ENCODE measurements at places on chromosomes 1 and 21.
A peak's percentile ranks its signal among the peaks of the same experiment; 100 is the strongest.

DNA sequence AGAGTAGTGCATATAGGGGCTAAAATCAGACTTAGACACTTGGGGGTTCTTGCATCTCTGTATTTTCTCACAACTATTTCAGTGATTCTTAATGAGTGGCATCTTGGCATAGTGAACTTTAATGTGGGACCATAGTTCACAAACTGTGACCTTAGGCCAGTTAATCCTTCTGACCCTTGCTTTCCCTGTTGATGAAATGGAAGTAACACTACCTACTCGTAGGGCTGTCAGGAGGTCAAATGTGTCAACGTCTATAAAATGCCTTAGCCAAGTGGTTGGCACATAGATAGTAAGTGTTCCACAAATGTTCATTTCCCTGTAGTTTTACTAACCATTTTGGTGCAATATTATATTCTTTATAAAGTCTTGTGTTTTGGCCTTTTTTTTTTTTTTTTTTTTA lies 49.4 kb downstream of the DYRK1A start:
- DNase-seq = no peak

DNA sequence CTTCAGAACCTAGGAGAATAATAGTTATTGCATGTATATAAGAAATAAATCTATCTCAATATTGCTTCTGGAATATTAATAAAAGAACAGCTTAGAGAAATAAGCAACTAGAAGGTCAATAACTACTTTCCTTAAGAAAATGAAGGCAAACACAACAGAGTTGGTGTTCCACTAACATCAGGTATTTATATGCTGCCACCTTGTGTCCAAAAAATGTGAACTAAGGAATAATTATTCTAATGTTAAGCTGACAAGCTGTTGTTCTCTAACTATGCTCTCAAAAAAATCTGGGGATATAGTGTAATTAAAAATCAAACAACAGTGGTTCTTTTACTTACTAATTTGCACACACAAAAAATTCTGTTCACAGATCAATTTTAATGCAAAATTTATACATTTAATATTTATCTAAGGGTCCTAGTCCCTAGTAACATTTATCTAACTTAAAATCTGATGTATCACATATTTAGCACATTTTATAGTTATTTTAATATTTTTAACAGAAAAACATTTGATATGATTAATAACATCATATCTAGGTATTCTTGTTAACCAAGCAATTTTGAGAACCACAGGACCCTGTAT lies 39.6 kb downstream of the UCHL5 start:
- DNase-seq = peak; percentile 10

DNA sequence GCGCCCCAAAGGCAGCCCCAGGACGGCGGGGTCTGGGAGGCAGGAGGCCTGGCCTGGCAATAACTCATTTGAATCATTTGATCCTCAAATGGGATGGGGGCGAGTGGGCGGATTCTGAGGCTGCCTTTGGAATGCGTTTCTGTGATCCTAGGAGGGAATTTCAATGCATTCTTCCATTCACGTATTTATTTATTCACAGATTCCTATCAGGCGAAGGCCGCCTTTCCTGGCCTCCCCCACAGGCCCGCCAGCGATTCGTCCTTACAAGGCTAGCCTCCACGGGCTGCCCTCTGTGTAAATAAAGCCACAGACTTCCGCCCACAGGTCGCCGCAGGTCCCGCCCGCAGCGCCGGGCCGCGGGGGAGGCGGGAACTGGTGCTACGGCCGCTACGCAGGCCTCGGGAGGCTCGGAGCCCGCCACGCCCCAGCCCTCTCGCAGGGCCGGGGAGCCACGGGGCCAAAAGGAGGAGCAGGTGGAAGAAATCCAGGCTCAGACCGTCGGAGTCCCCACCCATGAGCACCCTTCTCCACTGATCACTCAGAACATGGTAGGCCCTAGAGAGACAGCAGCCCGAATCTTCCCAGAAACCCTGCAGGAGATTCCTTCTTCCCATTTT lies 31.3 kb upstream of the JUN start:
- peak; percentile 74 for DNase-seq

DNA sequence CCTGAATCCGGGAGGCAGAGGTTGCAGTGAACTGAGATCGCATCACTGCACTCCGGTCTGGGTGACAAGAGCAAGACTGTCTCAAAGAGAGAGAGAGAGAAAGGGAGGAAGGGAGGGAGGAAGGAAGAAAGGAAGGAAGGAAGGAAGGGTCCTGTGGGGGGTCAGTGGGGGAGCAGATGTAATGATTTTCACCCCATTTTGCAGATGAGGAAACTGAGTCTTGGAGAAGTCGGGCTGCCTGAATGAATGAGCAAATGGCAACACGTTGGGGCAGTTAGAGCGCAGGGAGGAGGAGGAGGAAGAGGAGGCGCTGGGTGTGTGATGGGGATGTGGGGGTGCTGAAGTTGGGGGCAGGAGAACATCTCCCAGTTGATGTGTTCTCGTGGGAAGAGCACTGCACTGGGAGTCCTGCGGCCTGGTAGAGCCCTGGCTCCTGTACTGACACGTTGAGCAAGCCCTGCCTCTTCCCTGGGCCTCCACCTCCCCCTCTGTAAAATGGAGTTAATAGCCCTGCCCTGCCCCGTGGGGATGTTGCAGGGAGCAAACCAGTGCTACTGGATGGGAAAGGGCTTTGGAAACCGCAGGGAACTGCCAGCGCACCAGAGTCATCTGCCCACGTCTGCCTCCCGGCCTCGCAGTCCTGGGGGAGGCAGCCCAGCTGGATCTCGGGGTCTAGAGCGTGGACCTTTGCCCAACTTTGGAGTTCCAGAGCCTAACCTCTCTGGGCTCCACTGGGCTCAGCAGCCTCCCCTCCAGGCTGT lies 103.2 kb upstream of the CASZ1 start:
- peak; percentile 3 for DNase-seq

DNA sequence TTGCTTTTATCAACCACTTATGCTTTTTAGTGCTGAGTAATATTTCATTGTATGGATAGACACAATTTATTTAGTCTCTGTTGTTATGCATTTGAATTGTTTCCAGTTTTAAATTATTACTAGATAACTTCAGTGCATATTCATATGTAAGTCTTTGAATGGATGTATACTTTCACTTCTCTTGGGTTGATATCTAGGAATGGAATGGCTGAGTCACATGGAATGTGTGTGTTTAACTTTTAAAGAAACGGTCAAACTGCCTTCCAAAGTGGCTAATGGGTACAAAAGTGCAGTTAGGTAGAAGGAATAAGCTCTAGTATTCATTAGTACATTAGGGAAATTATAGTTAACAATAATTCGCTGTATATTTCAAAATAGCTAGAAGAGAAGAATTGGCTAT lies 82.4 kb downstream of the NPHS2 start:
- no peak for DNase-seq

DNA sequence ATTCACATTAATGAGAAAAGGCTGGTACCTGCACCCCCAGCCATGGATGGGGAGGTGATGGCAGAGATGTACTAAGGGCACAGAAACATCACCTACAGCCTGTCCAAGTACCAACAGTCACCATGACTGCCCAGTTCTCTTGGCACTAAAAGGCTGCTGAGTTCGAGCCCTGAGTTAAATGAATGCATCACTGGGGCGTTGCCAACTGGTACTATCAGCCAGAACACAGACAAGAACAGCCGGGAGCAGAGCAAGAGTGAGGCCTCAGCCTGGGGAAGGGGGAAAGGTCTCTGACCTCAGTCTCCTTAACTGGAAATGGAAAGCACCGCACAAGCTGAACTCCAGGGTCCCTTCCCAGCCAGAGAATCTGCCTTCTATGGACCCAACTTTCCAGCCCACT lies 60.5 kb downstream of the GLIS1 start:
- DNase-seq = no peak

GRCh38 chr1:64599242-64599641 lies 129.3 kb downstream of the CACHD1 start:
- no peak for DNase-seq

DNA sequence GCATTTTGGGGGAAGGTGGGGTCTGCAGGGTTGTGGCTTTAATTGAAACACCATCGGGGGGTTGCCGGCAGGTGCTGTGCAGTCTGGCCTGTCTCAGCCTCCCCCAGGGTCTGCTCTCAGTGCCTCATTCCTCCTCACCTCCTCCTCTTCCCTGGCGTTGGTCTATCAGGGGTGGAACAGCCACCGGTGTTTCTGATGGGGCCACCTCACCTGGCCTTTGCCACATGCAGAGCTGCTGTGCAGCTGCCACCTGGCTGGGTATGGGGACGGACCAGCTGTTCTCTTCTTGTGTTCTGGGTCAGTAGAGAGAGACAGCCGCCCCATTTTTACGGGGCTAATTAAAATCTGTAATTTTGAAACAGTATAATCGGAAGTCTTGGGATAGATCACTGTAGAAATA lies 53.9 kb downstream of the SPSB1 start:
- no peak for DNase-seq

DNA sequence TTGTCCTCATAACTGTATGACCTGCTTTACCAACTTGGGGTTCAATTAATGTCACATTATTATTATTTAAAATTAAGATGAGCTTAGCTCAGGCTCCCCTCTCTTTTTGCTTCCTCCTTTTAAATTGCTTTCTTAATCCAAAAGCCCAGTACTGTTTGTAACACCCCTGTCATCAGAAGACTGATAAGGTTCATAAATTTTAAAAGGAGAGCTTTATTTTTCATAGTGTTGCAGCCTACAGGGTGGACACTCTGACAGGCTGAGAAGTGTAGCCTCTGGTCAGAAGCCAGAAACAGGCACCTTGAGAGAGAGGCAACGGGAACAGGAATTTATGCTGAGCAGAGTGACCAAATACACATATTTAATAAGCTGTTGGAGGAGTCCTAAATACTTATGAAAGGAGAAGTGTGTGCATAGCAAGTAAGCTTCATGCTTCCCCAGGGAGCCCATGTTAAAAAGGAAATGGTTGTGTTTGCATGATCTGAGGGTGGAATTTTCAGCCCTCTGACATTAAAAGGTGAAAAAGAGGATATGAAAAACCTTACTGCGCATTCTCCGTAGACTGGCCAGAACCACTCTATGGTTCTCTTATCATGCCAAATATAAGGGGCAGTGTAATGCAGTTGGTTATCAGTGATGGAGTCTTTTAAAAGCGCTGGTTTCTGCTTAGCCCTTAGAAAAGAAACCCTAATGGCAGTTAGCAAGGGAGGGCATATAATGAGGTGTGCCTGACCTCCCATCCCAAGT lies 30.5 kb upstream of the FGGY start:
- DNase-seq = no peak

GRCh38 chr1:81682490-81682889 lies 118.2 kb upstream of the ADGRL2 start:
- peak; percentile 32 for DNase-seq

DNA sequence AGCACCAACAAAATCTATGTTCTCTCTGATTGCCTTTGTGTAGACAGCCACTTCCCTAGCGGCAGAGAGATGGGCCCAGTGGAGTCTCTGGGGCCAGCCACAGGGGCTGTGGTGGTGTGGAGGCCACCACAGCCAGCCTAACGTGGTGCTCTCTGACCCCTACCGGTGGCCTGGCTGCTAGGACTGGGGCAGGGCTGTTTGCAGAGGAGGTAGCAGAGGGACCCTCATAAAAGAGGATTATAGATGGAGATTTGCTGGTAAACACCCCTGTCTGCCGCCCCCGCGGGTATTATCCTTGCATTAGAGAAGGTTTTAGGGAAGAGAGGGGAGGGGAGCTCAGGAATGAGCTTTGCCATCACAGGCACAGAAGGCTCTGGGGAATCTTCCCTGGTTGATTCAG lies 310.3 kb upstream of the VAMP3 start:
- no peak for DNase-seq

- DNase-seq = no peak
These were observed 21.1 kb downstream of the C1orf21 start for GRCh38 chr1:184407816-184408510.

GRCh38 chr1:220454155-220454777 lies 73.7 kb upstream of the MARK1 start:
- no peak for DNase-seq

- no peak for DNase-seq
These were observed 531 bp downstream of the TSPEAR start for GRCh38 chr21:44710756-44711326.

DNA sequence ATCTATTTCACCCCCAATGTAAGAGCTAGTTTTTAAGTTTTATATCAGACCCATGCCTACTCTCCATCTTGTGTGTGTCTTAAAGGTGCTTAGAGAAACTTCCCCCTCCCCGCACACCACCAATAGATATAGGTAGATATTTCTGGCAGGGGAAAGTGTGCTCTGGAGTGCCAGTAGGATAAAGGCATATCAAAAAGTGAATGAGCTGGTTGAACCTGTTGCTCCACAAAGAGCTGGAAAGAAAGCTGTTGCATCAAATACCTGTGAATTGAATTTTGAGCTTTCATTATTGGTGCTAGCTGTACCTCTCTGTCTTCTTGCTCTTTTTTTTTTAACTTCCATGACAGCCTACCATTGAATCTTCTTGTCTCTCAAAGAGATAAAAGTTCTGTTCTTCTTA lies 32.8 kb downstream of the ARID1A start:
- DNase-seq = no peak

DNA sequence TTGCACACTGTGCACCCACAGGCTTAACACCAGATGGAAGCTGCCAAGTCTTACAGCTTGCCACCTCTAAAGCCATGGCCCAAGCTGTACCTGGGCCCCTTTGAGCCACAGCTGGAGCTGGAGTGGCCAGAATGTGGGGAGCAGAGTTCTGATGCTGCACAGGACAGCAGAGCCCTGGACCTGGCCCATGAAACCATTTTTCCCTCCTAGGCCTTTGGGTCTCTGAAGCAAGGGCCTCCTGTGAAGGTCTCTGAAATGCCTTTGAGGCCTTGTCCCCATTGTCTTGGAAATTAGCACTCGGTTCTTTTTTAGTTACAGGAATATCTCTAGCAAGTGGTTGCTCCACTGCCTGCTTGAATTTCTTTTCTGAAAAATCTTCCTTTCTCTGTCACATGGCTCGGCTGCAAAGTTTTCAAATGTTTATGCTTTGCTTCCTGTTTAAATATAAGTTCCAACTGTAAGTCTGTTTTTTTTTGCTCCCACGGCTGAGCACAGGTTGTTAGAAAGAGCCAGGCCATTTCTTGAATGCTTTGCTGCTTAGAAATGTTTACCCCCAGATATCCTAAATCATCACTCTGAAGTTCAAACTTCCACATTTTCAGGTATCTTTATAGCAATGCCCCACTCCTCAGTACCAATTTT lies 156.8 kb upstream of the GORAB start:
- no peak for DNase-seq

- DNase-seq = no peak
These were observed 56.7 kb upstream of the GFI1 start for GRCh38 chr1:92543131-92544055.

- no peak for DNase-seq
These were observed 3.3 kb downstream of the PAFAH2 start for GRCh38 chr1:25994402-25995150.

DNA sequence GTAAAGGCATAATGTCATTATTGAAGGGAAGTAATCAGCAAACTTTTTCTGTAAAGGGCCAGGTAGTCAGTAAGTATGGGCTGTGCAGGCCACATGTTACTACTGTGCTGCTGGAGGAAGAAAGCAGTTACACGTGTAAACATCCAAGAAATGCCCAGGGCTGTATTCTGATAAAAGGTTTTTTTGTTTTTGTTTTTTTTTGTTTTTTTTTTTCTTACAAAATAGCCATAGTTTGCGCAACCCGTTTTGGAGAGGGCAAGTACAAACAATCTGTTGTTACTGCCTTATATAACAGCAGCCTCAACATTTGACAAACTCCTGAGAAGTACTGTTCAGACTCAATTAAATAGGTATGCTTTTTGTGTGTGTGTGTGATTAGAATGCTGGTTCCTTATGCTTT lies 26.7 kb upstream of the MTMR11 start:
- no peak for DNase-seq

All from iPS-NIHi11 (cell line).